Uterus (tissue), 4 donors: ENCODE measurements at places on chromosomes 16 and 17. TPM values are rescaled to one million over a fixed set of nuclear protein-coding genes. Genes with fewer than 3 reads are reported as not detected.

GRCh38 chr16:67516296-67517154 lies 12.1 kb upstream of the RIPOR1 start:
- H3K27ac ChIP-seq: peak overlapping the region; percentile 46
- no peaks in the 10 kb centered on the region for H3K27me3 ChIP-seq
- no peaks in the 10 kb centered on the region for H3K36me3 ChIP-seq
- no peak overlapping the region for H3K4me3 ChIP-seq

DNA sequence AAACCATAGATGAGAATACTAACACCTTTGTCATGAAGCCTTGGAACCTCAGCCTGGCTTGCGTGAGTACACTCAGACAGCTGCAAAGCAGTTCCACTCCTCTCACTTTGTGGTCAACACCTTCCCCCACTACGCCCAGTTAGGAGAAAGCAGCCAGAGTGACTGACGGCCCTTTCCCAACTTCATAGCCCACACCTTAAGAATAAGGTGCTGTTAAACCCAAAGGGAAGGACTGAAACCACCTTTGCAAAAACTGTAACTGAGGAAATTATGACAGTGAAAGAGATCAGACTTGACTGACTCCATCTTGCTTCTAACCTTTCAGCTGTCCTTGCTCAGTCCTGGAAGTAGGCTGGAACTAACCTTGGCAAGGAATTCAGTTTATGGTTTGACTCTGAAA lies 13.7 kb downstream of the N4BP1 start:
- no peak for DNase-seq
- H3K27ac ChIP-seq: no peak overlapping the region
- H3K4me1 ChIP-seq: no peaks in the 10 kb centered on the region
- H3K4me3 ChIP-seq: no peak overlapping the region
- H3K27me3 ChIP-seq: no peaks in the 10 kb centered on the region

MYH8 gene
- total RNA-seq: not detected

DLX4 gene
- not detected for total RNA-seq
